Stimulated activated CD8-positive, alpha-beta memory T cell treated with anti-CD3 and anti-CD28 coated beads, Interleukin-4, amount 100 ng/mL, for 1 hour (primary cell): ENCODE measurements at places on chromosomes 7 and 10.

- DNase-seq: no peak
Measured at GRCh38 chr7:68245688-68246087, 1249.1 kb downstream of the TYW1 start.

- no peak for DNase-seq
Measured at GRCh38 chr10:3623746-3624145, 161.3 kb downstream of the KLF6 start.

- DNase-seq: no peak
Measured at GRCh38 chr7:29490094-29490607, 73.5 kb upstream of the PRR15 start.

- no peak for DNase-seq
Measured at GRCh38 chr10:8054494-8055407, at the start of gene GATA3. GATA3 (plus strand) TSS chr10:8054688; CDS start chr10:8055656, 968 bp downstream.

DNA sequence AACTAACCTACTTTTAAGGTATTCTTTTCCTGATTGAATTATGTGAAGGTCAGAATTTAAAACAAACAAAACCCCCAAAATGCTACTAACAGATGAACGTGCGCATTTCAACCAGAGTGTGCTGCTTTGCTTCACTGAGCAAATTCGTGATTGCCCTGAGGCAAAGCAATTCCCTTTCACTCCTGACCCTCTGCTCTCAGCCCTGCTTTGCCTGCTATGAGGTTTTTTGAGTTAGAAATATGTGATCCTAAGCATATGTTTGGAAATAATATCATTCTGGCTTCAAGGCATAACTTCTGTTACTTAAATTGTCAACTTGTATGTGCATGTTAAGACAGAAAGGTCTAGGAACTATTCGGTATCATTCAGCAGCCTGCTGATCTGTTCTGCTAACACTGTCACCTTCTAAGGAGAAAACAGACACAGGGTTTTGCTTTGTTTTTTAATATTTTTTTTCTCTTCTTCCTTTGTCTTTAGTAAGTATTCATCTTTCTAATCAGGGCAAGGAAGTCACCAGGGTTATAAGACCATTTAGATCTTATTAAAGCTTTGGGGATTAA, 124.2 kb downstream of the GNAT3 start:
- no peak for DNase-seq

GRCh38 chr10:126497672-126498071, 109.4 kb upstream of the ADAM12 start:
- no peak for DNase-seq

- no peak for DNase-seq
Measured at GRCh38 chr7:6162650-6163366, 109.6 kb downstream of the CYTH3 start.

GRCh38 chr10:82084904-82085303, 209.9 kb downstream of the NRG3 start:
- DNase-seq: no peak

- DNase-seq: no peak
Measured at GRCh38 chr7:40704172-40704571, 569.4 kb downstream of the SUGCT start.

GRCh38 chr7:1523208-1523607, 7.3 kb upstream of the MAFK start:
- DNase-seq: no peak

- no peak for DNase-seq
Measured at GRCh38 chr10:45044290-45044689, 43.6 kb downstream of the ZNF22 start.

- no peak for DNase-seq
Measured at GRCh38 chr10:42488416-42488815, 150.0 kb downstream of the ZNF33B start.

DNA sequence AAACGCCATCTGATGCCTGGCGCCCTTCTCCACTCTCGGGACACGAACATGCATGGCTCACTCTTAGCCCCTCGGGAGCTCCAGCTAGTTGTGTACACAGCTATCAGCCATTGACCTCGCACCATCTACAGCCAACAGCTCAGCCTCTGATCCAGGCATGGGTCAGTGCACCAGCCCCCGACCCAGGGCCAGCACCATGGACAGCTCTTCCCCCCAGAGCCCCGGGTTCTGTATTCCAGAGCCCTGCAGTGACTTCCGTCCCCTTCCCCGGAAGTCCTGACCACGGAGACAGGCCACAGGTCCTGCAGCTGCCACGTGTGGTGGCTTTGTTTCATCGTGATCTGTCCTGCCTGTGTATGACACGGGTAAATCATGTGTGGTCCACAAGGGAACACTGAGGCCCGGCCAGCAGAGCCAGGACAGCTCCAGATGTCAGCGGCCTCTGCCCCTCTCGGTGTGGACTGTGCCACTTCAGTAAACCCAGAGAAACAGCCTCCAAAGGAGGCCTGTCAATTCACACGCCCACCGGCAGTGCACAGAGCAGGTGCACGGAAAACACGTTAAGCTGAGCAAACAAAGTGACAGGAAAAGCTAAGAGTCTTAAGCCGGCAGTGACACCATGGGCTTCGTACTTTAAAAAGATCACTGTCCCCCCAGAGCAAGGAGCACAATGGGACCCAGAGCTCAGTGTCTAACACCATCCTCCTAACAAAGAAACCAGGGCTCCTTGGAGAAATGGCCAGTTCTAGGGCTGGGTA, 13.0 kb downstream of the STK32C start:
- no peak for DNase-seq
